ENCODE measurements at places on chromosomes 1 and 21.

DNA sequence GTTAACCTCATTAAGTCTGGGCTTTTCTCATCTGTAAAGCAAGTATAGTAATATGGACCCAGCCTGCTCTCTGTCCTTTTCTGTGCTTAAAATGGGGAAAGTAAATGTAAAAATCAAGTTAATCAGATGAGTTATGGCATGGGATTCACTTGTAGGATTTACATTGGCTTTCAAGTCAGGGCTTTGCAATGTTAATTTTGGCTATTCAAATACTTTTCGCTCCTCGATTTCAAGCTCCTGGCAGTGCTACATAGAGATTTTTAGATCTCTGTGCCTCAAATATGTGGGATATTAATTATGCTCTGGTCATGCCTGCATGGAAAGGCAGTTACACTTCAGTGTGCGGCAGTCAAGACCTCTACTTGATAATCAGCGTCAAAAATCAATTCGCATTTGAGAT is 709.8 kb downstream of the LTN1 start:
- no peak for DNase-seq

DNA sequence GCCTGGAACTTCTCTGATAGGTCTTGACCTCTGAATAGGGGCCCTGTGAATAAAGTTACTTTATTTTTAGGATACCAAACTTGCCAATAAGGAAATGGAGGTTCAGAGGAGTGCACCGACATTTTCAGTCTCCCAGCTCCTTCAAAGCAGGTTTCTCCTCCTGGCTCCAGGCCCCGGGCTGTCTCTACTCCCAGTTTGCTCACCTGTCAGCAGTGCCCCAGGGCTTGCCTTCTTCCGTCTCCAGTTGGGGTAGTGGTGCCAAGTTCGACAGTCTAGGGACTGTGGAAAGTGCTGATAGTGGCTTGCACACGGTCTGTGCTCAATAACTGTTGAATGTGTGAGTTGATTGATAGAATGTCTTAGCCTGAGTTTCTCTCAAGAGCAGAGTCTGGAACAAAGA is 149.2 kb downstream of the ACTL8 start:
- no peak for DNase-seq

DNA sequence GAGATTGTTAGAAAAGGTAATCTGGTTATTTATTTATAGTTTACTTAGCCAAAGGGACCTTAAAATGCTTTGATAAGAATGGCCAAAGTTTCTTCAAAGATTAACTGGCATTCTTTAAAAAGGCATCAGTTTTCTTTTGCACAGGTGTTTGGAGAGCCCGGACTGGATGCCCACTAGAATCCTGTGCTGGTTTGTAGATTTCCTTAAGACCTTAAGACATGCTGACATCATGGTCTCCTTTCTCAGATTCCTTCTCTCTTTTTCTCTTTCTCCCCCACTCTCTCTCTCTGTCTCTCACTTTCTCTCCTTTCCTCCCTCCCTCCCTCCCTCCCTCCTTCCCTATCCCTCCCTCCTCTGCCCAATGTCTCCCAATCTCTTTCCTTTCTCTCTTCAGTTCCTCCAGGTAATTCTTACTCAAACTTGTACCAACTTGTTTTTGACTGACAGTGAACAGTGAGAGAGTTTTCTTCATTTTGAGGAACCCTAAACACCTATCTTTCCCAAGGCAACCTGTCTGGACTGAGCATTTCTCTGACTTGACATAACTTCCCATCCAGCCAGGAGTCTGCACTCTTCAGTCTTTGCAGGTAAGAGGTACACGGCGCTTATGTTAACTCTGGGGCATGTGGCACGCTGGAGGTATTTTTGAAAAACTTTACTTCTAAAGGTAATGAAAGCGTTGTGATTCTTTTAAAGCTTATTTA is at the start of gene KCNJ15:
Gene KCNJ15, plus strand, starts transcription at position 393 of the 704 bp plus-strand sequence. CDS start 42,271 bp downstream, outside the sequence.
- DNase-seq, result no peak

DNA sequence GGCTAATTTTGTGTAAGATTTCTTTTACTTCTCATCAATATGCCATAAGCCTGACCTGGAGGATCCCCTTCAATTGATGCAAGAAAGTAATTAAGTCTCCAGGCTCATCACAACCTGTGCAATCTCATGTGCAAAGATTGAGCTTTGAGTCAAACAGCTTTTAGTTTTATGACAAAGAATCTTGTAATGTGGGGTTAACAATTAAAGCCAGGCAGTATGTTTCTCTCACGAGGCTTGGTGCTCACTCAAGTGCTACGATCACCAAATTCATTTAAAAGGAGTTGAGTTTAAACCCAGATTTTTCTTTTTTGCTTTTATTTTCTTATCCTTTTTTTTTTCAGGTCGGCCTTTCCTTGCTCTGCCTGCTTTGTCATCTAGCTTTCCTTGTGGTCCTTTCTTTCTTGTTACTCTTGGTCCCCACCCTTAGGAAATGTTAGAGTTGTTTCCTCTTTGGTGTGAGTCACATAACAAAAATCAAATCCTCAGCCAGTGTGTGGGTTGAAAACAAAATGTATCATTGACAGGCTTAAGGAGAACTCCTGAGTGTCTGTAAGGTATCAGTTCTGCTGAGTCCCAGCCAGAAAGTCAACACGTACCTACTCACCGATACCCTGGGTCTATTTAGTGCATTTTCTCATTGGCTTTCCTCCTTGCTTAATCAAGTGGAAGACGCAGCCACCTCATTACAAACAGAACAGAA is 1037.2 kb downstream of the ADGRL2 start:
- DNase-seq, result no peak

GRCh38 chr1:101008229-101008834 is 17.3 kb downstream of the DPH5 start:
- no peak for DNase-seq

DNA sequence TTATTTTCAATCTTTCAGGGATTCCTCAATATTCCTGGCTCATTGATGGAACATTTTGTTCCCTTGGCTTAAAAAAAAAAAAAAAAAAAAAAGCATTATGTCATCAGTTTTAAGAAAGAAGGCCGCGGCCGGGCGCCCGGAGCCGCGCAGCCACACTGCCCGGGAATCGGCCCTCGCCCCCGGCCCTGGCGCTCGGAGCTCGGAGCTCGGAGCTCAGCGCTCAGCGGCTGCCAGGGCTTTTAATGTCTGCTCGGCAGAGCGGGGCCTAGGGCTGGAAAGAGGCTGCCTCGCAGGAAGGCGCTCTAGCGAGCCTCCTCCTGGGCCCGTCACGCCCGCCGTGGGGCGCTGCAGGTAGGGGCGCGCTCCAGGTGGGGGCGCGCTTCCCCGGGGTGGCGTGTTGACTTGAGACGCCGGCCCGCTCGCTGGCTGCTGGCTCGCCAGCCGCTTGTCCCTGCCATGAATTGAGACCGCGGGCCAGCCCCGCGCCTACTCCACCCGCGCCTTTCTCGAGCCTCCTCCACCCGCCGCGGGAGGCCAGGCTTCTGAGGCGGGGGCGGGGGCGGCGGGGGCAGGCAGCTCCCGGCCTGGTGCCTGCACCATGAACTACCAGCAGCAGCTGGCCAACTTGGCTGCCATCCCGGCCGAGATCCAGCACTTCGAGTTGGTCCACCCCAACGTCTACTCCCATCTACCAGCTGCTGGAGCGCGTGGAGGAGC is 5.4 kb upstream of the TDRD5 start:
- DNase-seq, result peak; percentile 19

GRCh38 chr1:240776237-240776636 is 164.3 kb upstream of the GREM2 start:
- DNase-seq, result no peak

- DNase-seq, result no peak
These were observed 154.3 kb upstream of the COL6A1 start for GRCh38 chr21:45827302-45827692.

GRCh38 chr1:14313731-14314431 is 284.6 kb upstream of the KAZN start:
- no peak for DNase-seq

DNA sequence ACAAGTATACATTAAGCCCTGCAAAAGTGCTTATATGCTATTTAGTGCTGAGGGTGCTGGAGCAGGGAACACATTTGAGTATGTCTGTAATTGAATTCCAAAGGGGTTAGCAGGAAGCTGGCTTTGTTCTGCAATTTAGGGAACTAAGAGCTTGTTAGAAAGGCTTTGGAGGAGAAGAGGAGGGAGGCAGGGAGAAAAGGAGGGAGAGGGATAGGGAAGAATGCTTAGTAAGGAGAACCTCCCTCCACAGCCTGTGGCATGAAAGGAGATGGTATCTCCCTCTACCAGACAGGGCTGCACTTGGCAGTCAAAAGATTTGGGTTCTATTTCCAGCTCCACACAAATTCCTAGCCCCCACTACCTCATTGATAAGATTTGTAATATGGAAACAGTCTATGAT is 217.8 kb downstream of the DAB1 start:
- no peak for DNase-seq

DNA sequence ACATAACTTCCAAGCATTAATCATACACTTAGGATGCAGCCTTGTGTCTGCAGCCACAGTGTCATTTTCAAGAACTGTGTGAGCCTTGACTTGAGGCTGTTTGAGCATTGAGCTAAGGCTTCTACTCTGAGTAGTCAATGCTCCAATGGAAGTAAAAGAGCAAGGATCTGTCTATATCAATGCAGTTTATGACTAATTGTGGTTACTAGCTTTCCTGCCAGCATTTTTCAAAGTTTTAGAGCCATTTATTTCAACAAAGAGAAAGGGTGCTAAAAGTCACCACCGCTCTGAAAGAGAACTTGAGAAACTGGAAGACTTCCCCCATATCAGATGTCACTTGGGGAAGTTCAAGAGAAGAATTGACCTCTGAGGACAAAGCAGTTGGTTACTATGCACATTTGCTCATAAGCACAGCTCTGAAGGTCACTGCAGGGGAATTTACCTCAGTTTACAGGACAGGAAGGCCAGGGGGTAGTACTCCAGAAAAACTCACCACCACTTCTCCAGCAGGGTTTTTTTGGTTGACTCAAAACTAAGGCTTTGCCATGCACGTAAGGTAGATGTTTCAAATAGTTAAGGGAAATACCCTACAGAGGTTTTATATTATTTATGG is 24.5 kb upstream of the RGS1 start:
- DNase-seq, result no peak

- DNase-seq, result no peak
These were observed 50.5 kb upstream of the GADD45A start for GRCh38 chr1:67634396-67634935.

GRCh38 chr1:223048026-223048425 is 95.0 kb downstream of the TLR5 start:
- DNase-seq, result no peak

GRCh38 chr1:44485229-44485933 is 80.3 kb downstream of the RNF220 start:
- DNase-seq, result no peak

DNA sequence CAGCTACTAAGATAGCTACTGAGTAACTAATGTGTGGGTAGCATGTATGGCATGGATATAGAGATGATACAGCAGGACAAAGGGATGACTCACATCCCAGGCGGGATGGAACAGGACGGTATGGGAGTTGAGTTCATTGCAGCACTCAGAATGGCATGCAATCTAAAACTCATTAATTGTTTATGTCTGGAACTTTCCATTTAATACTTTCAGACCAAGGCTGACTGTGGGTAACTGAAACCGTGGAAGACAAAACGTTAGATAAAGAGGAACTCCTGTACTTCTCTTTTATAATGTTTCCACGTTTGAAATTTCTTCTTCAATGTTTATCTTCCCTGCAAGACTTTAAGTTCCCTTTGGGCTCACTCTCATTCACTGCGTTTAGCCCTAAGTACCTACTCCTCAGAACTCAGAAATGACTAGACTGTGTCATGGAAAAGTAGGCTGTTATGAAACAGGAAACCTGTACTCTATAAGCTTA is 151.9 kb downstream of the MAGI3 start:
- DNase-seq, result no peak

DNA sequence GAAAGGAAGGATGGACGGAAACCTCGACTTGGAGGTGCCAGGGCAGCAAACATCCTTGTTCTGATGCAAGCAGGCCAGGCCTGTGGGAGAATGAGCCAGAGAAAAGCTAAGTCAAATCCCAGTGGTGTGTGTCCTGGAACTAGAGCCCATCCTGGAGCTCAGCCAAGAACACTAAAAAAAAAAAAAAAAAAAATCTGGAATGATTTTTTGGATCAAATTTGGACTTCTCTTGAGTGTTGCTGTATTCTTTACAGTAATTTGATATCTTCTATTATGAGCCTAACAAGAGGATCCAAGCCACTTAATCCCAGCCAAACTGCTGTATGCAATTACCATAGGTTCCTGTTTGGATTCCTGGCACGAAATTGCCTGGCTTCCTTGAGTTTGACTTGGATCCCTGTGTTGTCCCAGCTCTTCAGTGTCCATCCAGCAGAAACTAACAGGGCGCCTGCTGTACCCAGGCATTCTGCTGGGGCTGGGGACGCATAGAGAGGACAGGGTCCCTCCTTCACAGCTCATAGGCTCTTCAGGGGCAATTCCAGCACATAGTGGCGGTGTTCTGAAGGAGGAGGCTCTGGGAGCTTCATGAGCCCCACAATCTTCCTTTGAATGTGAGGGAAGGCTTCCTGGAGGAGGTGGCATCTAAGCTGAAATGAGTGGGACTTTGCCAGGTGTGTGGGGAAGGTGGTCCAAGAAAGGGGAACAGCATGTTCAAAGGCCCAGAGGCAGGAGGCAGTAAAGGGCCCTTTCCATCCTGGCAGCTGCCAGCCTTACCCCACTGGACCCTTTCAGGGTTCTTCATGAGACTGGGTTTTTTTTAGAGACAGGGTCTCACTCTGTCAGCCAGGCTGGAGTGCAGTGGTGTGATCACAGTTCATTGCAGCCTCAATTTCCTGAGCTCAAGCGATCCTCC is 24.7 kb downstream of the EPHX1 start:
- no peak for DNase-seq

GRCh38 chr1:24027838-24028468 is 47.8 kb upstream of the SRSF10 start:
- no peak for DNase-seq

DNA sequence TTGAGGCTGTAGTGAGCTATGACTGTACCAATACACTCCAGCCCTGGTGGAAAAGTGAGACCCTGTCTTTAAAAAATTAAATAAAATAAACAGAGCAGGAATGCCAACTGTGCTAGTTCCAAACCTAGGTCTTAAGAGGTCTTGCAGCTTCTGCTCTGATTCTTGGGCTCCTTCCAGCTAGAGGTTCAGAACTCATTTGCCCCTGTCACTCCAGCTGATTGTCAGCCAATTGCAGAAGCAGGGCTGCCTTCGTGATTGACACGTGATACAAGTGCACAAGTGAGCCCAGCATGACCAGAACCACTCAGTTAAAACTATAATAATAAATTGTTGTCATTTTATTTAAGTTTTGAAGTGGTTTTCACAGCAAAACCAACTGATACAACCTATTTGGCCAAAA is 298.4 kb downstream of the USP25 start:
- DNase-seq, result no peak

DNA sequence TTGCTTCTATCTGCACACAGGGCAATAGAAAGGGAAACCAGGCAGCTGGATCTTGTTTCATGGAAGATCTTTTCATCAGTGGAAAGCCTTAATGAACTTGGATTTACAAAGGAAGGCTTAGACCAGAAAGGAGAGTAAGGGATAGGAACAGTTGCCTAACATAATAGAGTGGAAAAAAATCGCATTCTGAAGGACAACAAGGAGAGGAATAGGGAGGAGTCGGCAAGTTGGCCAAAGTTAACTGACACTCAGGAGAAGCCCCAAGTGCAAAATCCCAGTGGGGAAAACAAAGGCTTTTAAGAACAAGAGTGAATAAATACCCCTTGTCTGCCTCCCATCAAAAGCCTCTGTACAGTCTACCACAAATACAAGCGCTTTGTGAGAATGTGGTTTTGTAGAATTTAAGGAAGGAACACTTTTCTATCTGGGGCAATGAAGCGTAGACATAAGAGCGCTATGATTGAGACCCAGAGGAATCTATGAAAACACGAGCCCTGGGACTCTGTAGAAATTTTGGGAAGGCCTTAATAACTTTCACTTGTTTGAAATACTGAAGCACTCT is 74.1 kb downstream of the ZNF648 start:
- no peak for DNase-seq

GRCh38 chr1:30325085-30325935 is 398.1 kb downstream of the MATN1 start:
- no peak for DNase-seq
